ENCODE measurements at places on chromosomes 2 and 18.
A peak's percentile ranks its signal among the peaks of the same experiment; 100 is the strongest.

DNA sequence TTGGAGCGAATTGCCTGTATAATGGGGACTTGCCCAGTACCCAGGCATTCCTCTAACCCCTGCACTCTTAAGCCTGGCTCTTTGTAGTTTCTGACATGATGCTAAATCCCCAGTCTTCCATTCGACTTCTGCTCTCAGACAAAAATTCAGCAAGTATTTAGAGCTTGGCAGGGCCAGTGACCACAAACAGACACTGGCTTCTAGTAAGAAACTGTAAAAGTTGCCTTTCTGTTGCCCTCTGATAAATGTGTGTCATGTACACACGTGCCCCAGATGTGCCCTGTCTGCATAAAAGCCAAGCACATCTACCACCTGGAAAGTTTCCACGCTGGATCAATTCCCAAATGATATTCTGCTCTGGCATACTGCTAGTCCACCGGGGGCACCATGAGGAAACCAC, 18.0 kb downstream of the PAX3 start:
- H3K36me3 ChIP-seq: no peaks in the 10 kb centered on the region
- H3K4me3 ChIP-seq: no peak overlapping the region
- no peaks in the 10 kb centered on the region for H3K4me1 ChIP-seq

- no peaks in the 10 kb centered on the region for H3K36me3 ChIP-seq
- DNase-seq: no peak
- no peak overlapping the region for H3K27ac ChIP-seq
- H3K27me3 ChIP-seq: peaks cover 38% of the 10 kb centered on the region
- peaks cover 7% of the 10 kb centered on the region for H3K4me1 ChIP-seq
- no peak overlapping the region for H3K4me3 ChIP-seq
Observed at GRCh38 chr2:118061135-118061955, 26.9 kb upstream of the INSIG2 start.

DNA sequence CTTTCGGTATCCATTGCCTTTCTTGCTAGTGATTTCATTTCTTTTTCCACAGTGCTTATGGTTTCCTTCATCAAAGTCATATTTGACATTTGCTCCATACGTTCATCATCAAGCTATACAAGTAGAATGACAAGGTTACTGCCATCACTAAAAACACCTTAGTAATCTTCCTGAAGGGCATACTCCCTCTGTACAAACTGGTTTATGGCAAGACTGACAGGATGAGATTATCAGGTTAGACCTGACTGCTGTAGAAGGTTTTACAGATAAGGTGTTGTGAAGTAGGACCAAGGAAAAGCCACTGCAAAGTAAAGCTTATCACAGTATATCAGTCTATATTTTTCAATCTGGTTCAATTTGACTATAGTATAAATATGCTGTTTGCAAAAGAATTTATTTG, 37.5 kb upstream of the C2orf15 start:
- H3K4me3 ChIP-seq: no peak overlapping the region
- no peak for DNase-seq
- H3K36me3 ChIP-seq: no peaks in the 10 kb centered on the region

- H3K27me3 ChIP-seq: peaks cover 36% of the 10 kb centered on the region
- no peak overlapping the region for H3K4me3 ChIP-seq
- no peak for DNase-seq
Observed at GRCh38 chr18:48197819-48198218, 211.4 kb downstream of the ZBTB7C start.

DNA sequence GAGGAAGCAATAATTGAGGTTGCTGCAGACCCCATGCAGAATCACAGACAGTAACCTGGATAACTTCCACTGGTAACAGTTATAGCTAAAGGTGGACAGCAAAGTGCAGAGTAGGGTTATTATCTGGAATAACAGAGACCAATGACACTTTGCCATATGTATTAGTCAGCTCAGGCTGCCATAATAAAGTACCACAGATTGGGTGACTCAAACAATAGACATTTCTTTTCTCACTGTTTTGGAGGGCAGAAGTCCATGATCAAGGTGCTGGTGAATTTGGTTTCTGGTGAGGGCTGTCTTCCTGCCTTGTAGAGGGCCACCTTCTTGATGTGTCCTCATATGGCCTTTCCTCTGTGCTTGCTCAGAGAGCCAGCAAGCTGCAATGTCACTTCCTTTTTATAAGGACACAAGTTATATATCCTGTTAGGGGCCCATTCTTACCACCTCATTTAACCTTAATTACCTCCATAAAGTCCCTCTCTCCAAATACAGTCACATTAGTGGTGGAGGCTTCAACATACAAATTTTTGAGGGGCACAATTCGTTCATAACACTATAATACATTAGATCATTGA, 191.0 kb upstream of the LRP1B start:
- H3K4me1 ChIP-seq: no peaks in the 10 kb centered on the region
- no peak overlapping the region for H3K27ac ChIP-seq
- no peak for DNase-seq
- no peaks in the 10 kb centered on the region for H3K36me3 ChIP-seq

- H3K27ac ChIP-seq: no peak overlapping the region
- DNase-seq: no peak
- H3K36me3 ChIP-seq: no peaks in the 10 kb centered on the region
- H3K27me3 ChIP-seq: no peaks in the 10 kb centered on the region
- no peak overlapping the region for H3K4me3 ChIP-seq
Observed at GRCh38 chr2:16958266-16958665, 292.6 kb upstream of the CYRIA start.

- H3K4me3 ChIP-seq: no peak overlapping the region
- no peak overlapping the region for H3K27ac ChIP-seq
- H3K4me1 ChIP-seq: no peaks in the 10 kb centered on the region
- no peak for DNase-seq
- H3K27me3 ChIP-seq: no peaks in the 10 kb centered on the region
Observed at GRCh38 chr2:78260861-78261260, 738.7 kb upstream of the LRRTM4 start.

DNA sequence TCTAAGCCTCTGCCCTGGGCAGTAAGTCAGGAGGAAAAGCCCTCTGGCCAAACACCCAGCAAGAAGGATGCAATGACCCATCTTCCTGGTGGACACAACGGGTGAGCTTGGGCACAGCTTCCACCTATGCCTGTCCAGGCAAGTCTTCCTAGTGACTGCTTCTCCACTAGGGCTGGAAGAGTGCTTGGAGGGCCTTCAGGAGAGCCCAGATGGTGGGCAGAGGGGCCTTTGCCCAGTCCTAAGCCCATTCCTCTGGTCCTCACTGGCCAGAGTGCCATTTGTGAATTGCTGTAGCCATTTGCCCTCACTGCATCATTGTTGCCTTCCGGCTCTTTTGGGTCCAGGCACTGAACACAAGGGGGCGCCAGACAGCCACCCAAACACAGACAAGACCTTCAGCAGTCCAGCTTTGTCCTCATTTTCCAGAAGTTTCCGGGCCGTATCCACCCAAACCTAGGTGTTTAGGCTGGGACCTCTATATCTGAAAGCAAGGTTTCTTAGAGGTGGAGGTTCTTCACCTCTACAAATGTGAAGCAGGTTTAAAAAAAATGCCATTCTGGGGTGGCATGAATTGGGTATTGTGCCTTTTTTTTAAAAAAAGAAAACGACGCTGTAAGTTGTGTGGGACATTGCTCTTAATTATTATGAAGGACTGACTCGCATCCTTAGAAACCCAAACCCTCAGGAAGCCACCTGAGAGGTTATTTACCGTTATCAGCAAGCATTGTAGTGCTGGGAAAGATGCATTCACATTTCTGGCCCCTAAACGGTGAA, 29.5 kb downstream of the PAX8 start:
- peaks cover 3% of the 10 kb centered on the region for H3K36me3 ChIP-seq
- H3K4me1 ChIP-seq: peaks cover 41% of the 10 kb centered on the region
- H3K4me3 ChIP-seq: no peak overlapping the region
- peak overlapping the region; percentile 11 for H3K27ac ChIP-seq
- no peaks in the 10 kb centered on the region for H3K27me3 ChIP-seq
- DNase-seq: peak; percentile 66

DNA sequence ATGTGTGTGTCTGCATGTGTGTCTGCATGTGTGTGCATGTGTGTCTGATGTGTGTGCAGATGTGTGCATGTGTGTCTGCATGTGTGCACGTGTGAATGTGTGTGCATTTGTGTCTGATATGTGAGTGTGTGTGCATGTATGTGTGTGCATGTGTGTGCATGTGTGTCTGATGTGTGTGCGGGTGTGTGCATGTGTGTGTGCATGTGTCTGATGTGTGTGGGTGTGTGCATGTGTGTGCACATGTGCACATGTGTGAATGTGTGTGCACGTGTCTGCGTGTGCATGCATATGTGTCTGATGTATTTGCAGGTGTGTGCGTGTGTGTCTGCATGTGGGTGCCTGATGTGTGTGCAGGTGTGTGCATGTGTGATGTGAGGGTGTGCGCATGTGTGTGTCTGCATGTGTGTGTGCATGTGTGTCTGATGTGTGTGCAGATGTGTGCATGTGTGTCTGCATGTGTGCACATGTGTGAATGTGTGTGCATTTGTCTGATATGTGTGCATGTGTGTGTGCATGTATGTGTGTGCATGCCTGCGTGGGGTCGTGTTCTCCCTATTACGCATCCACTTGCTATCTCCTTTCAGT, 470.1 kb upstream of the HS6ST1 start:
- no peaks in the 10 kb centered on the region for H3K27me3 ChIP-seq

- no peaks in the 10 kb centered on the region for H3K4me1 ChIP-seq
- H3K27me3 ChIP-seq: no peaks in the 10 kb centered on the region
- no peaks in the 10 kb centered on the region for H3K36me3 ChIP-seq
- no peak for DNase-seq
- no peak overlapping the region for H3K27ac ChIP-seq
Observed at GRCh38 chr2:145064511-145064910, 544.6 kb upstream of the ZEB2 start.

- peaks cover 43% of the 10 kb centered on the region for H3K36me3 ChIP-seq
- DNase-seq: no peak
- no peaks in the 10 kb centered on the region for H3K27me3 ChIP-seq
- H3K4me3 ChIP-seq: no peak overlapping the region
- no peak overlapping the region for H3K27ac ChIP-seq
- peaks cover 3% of the 10 kb centered on the region for H3K4me1 ChIP-seq
Observed at GRCh38 chr18:21040466-21040865, 71.1 kb downstream of the ROCK1 start.

GRCh38 chr2:240662681-240663080, 20.0 kb downstream of the AQP12B start:
- peaks cover 54% of the 10 kb centered on the region for H3K27me3 ChIP-seq
- H3K4me1 ChIP-seq: no peaks in the 10 kb centered on the region
- H3K36me3 ChIP-seq: no peaks in the 10 kb centered on the region
- no peak overlapping the region for H3K4me3 ChIP-seq

- DNase-seq: no peak
- no peaks in the 10 kb centered on the region for H3K4me1 ChIP-seq
- no peak overlapping the region for H3K4me3 ChIP-seq
- H3K27ac ChIP-seq: no peak overlapping the region
Observed at GRCh38 chr18:54382076-54382475, 24.4 kb downstream of the C18orf54 start.

GRCh38 chr2:103364177-103364576, 602.3 kb downstream of the TMEM182 start:
- H3K27ac ChIP-seq: no peak overlapping the region
- no peaks in the 10 kb centered on the region for H3K4me1 ChIP-seq
- DNase-seq: no peak

DNA sequence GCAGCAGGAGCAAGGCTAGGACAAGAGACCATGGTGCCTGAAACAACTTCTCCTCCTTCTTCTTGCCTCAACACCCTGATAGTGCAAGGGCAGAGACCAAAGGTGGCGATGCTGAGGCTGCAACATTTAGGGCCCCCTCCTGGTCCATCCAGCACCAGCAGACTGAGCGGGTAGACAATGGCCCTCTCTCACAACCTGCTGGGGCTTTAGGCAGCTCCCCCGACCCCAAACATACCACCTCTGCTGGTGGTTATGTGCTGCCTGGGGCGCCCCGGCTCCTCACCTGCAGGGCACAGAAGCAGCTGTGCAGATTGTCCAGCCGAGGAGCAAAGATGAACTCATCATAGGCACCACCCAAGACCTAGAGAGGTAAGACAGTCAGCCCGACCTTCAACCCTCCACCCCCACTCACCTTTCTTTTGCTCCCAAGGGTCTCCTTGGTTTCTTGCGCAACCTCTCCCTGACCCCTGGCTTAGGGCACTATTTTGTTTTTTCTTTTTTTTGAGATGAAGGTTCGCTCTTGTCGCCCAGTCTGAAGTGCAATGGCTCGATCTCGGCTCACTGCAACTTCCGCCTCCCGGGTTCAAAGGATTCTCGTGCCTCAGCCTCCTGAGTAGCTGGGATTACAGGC, 3.5 kb downstream of the DNPEP start:
- H3K4me3 ChIP-seq: no peak overlapping the region
- peaks cover 7% of the 10 kb centered on the region for H3K4me1 ChIP-seq
- no peak overlapping the region for H3K27ac ChIP-seq
- no peaks in the 10 kb centered on the region for H3K27me3 ChIP-seq
- H3K36me3 ChIP-seq: peaks cover 49% of the 10 kb centered on the region
- no peak for DNase-seq

GRCh38 chr2:216701544-216701943, 6.2 kb upstream of the IGFBP5 start:
- no peak for DNase-seq
- H3K27ac ChIP-seq: no peak overlapping the region
- no peak overlapping the region for H3K4me3 ChIP-seq
- no peaks in the 10 kb centered on the region for H3K4me1 ChIP-seq

DNA sequence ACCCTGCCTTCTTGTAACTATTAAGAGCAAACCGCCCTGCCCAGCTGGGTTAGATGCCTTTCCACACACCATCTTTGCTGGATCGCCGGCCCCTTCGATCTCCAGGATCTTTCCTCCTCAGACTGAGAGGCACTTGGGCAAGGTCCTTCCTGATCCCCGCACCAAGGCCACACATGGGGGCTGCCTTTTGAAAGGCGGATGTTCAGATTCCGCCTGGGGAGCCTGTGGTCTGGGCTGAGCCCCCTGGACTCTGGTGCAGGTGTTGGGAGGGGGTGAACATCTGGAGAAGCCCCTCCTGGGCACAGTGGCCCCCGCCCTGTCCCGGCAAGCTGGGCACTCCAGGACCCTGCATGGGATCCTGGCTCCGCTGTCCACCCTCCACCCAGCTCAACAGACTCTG, 135.4 kb upstream of the HDAC4 start:
- H3K27me3 ChIP-seq: peaks cover 5% of the 10 kb centered on the region
- H3K4me3 ChIP-seq: no peak overlapping the region
- no peaks in the 10 kb centered on the region for H3K36me3 ChIP-seq
- H3K27ac ChIP-seq: no peak overlapping the region
- DNase-seq: no peak

GRCh38 chr2:140718999-140719398, 1411.8 kb downstream of the LRP1B start:
- H3K4me1 ChIP-seq: no peaks in the 10 kb centered on the region
- H3K36me3 ChIP-seq: no peaks in the 10 kb centered on the region
- no peak overlapping the region for H3K4me3 ChIP-seq
- no peak for DNase-seq
- H3K27me3 ChIP-seq: no peaks in the 10 kb centered on the region

DNA sequence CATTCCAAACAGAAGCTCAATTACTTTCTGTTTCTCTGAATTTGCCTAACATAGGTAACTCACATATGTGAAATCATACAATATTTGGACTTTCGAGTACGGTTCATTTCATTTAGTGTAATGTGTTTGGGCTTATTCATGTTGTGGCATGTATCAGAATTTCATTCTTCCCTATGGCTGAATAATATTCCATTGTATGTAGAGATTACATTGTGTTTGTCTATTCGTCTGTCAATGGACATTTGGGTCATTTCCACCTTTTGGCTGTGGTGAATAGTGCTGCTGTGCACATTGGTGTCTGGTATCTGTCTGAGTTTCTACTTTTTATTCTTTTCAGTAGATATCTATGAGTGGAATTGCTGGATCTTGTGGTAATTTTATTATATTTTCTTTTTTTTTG, 43.9 kb downstream of the LBH start:
- no peaks in the 10 kb centered on the region for H3K27me3 ChIP-seq
- no peak overlapping the region for H3K4me3 ChIP-seq
- H3K4me1 ChIP-seq: peaks cover 41% of the 10 kb centered on the region
- DNase-seq: no peak
- no peak overlapping the region for H3K27ac ChIP-seq
